ENCODE measurements at places on chromosomes 4 and X.

- DNase-seq = no peak
Measured at GRCh38 chr4:141563723-141564122, 72.7 kb upstream of the IL15 start.

- DNase-seq = no peak
Measured at GRCh38 chrX:150503898-150504219, 64.6 kb upstream of the MTM1 start.

GRCh38 chr4:101415962-101416361, 68.6 kb upstream of the PPP3CA start:
- DNase-seq = no peak

DNA sequence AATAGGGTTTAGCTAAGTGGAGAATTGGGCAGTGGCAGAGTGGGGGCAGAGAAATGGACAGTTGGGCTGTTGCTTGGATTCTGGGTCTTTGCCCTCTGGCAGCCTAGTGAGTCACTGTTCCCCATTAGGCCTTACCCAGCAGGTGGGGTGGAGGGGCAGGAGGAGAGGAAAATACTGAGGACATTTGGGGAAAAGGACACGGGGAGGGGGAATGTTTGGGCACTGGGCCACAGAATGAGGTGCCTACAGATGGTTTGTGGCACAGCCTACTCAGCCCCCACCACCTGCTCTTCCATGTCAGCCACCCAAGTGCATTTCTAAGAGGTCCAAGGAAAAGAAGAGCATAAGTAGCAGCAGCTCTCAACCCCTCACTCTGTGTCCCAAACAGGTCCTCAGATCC, 13.0 kb downstream of the SLC16A2 start:
- DNase-seq = no peak

DNA sequence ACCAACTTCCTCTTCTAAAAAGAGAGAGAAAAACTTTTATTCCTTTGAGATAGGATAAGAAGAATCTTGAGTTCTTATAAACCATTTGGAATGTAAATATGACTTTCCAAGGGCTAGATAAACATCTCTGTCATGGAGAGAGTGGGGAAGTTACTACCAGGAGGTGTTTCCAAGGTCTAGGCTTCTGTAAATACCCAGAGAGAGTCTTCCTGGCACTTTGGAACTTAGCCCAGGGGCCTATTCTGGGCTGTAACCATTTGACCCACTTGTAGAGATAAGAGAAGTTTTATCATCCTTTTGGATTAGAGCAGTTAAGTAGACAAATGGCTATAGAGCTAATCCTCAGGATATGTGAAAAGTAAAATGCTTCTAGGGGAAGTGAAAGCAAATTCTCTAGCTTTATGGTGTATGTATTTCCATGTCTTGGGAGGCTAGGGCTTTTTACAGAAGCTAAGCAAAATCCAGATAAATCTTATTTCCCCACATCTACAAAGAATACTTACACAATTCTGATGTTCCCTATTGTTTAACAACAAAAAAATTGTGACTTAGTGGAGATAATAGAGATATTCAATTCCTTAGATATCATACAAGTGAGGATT, 51.1 kb downstream of the MCUB start:
- DNase-seq = peak; percentile 7

DNA sequence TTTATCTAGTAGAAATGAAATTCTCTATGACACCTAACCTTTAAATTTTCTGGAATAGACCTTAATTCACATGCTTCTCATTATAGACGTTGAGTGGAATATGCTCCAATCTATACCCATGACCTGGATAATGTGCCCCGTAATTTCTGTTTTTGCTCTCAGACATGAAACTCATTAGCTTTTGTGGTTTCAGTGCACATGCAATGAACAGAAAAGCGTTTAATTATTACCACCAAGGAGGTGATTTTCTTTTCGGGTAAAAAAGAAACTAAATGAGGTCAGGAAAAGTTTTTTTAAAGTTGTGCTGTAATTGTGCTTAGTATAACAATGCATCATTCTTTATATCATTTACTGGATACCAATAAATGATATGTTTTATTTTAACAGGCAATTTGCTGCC, 1703.9 kb upstream of the TENM3 start:
- DNase-seq = no peak

- DNase-seq = no peak
Measured at GRCh38 chrX:11751261-11751660, 6.8 kb upstream of the MSL3 start.

DNA sequence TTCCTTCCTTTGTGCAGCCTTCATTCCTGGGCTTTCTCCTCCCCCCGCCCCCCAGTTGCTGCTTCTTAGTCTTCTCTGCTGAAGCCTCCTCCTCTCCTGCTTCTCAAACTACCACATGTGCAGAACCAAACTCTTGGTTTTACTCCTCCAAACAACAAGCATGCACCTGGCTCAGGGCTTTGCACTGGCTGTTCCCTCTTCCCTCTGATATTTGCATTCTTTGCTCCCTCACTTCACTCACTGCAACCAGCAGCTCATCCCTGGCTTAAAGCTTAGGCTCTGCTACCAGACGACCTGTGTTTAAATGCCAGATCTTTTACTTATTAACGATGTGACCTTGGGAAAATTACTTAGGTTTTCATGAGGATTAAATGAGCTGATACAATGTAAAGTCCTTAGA, 51.4 kb downstream of the MED28 start:
- no peak for DNase-seq

GRCh38 chr4:17332478-17332877, 179.4 kb downstream of the QDPR start:
- no peak for DNase-seq

DNA sequence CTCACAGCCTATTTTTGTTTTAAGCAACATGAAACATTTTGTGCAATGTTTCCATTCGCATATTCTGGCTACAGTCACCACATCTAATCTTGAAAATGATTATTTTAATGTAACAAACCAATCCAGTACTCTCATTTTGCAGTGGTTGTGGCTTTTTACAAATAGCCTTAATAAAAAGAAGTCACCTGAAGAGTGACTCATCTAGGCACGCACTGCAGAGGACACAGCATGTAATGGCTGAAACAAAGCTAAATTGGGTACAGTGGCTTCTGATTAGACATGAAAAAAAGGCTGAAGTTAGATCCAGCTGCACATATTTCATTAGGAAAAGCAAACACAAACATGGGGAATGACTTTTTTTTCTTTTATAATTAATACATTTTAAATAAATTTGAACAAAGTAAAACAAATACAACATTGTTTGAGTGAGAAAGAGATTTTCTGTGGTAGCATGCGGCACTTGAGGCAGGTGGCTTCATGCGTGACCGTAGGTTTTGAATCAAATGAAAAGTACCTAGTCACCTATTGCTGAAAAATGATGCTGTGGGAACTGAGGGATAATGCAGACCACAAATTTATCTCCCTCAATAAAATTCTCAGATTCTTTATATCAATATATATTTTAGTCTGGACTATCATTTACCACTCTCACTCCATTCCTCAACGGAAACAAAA, 240.8 kb upstream of the DDX53 start:
- DNase-seq = no peak

GRCh38 chrX:2507196-2507595, 6.4 kb upstream of the DHRSX start:
- DNase-seq = no peak

- DNase-seq = no peak
Measured at GRCh38 chr4:72564184-72564583, 4.8 kb downstream of the ADAMTS3 start.

DNA sequence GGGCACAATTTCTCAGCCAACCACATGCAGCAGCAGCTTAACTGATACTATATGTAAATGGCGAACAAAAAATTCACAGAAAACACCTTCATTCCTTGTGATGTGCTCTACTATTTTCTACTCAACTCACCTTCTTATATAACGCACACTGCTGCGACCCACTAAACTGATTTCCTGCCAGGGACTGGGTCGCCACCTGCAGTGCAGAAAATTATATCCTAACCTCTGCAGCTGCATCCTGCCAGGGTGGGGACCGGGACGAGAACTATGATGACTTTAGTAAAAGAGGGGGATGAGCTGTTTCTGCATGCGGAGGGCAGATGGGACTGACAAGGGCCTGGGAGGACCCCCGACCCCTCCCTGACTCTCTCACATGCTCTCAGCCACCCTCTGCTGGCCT, 27.4 kb downstream of the ABLIM2 start:
- no peak for DNase-seq
